ENCODE measurements at places on chromosomes 3 and 15.
A peak's percentile ranks its signal among the peaks of the same experiment; 100 is the strongest.

- no peak for DNase-seq
Observed at GRCh38 chr3:187406927-187407326, 38.7 kb downstream of the RTP4 start.

DNA sequence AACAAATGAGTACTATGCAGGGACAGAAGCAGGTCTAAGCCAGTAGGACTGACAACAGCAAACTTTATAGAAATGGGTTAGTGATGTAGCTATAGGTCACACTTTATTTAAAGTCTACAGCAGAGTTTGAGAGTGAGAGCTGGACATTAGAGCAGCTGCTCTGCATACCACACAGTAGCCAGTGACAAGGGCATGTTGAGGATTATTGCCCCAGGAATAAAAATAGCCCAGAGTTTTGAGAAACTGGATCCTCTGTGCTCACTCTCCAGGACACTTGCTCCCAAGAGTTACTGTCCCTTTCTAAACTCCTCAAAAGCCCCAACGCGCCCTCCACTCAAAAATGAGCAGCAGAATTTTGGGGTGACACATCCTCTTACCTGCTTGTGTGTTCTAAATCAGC is 21.1 kb downstream of the LRTM1 start:
- DNase-seq: no peak

DNA sequence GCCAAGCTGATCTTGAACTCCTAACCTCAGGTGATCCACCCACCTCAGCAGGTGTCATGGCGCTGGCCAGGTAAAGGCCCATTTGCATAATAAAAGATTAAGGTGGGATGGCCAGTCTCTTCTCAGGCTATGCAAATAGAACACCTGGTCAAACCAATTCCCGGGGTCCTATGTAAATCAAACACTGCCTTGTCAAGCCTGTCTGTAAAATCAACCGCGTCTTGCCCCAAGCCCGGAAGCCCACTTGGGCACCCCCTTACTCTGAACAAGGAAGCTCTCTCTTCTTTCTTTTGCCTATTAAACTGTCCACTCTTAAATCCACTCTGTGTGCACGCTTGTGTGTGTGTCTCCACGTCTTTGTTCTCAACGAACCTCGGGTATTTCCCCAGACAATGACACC is 13.0 kb upstream of the POC1A start:
- DNase-seq: no peak

- no peak for DNase-seq
Observed at GRCh38 chr15:49622561-49622960, 1.7 kb downstream of the DTWD1 start.

DNA sequence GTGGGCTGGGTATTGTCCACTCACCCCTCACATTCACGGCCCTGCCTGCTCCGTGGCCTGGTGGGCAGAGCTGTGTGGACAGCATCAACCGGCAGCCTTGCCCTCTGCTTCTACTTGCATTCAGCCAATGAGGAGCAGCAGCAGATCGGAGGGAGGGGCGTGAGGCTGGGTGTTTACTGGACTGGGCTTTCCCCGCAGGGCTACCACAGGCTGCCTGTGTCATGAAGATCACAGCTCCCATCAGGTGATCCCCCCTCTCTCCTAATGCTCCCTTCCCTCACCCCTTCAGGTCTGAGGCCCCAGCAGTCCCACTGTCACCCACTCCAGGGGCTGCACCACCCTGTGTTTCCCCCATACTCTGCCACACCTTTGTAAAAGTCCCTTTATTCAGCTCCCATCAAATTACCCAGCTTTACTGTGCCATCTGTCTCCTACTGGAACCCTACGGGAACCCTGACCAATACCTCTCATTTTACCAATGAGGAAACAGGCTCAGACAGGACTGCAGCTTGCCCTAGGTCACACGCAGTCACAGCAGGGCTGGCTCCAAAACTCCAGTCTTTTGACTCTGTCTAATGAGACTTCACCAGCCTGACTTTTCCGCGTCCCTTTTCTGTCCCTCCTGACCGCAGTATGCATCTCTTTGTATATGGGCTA is 81.1 kb downstream of the MEGF11 start:
- DNase-seq: no peak

- DNase-seq: no peak
Observed at GRCh38 chr3:41288785-41289184, 89.5 kb downstream of the CTNNB1 start.

DNA sequence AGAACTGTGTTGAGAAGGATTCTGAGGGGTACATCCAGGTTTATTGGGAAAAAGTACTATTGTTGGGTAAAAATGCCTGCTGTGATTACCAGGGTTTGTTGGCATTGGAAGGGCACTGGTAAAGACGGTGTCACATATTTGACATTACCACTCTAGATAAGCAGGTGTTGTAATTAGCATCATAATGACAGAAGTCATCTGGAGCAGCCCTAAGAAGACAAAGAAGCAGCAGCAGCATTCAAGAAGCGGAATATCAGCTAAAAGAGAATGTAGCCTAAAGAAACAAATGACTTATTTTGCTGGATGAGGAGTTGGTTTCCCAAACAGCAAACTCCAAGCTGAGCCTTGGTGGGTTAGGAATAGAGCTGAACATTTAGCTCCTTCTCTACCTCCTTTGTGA is 30.5 kb upstream of the ZFAND6 start:
- DNase-seq: no peak

DNA sequence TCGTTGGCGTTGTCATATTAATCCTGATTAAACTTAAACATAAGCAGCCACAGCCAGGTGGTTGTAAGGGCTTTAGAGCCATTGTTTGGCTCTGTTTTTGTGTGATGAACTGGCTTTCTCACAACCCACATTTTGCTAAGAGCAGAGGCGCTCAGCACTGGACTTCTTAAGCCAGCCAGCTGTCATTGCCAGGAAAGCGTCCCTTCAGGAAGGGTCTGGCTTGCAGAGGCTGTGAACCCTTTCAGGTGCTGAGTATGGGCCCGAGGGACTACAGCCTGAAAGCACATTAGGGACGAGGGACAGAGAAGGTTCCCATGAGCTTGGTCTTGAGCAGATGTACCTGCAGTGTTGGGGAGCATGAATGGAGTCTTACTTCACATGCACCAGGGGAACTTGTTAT is 112.3 kb downstream of the CHCHD6 start:
- DNase-seq: no peak

DNA sequence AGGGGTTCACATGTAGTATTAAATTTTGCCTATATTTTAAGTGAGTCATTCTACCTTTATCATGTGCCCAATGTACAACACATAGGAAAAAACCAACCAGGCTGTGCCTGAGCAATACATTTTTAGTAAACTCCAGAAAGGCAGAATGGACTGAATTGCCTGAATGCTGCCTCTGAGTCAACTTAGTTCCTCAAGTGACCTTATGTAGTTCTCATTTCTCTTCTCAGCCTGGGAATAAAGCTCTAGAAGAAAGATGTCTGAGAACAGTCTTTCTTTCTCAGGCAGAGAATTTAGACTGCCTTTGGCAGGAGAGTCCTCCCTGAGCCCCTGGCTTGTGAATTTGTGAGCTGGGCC is 13.0 kb downstream of the ST3GAL6 start:
- no peak for DNase-seq

- DNase-seq: no peak
Observed at GRCh38 chr3:195448205-195448875, 5.5 kb upstream of the ACAP2 start.

DNA sequence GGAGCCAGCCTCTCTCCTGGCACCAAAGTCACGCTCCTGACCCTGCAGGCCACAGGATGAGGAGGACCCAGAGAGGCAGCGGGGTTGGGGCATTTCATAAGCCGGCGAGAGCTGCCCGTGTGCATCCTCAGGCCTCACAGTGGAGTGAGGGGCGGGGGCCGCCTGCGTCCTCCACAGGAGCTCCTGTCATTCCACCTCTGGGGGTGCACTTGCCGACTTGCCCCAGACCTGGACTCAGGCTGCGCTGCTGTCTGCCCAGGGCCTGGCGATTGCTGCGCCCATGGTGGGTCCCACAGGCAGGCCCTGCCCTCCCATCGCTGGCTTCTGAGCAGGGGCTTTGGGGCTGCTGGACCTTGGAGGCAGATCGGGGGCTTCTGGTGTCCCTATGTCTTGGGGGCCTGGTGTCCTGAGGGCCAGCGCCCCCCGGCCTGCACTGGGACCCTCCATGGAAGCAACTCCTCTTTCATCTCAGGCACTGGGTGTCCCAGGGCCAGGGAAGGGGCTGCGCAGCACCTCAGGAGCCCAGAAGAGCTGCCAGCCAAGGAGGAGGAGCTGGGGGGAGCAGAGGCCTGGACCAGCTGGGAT is 184.0 kb downstream of the GOLGA6L6 start:
- DNase-seq: no peak

GRCh38 chr3:14876921-14877333 is 58.2 kb downstream of the FGD5 start:
- no peak for DNase-seq

- no peak for DNase-seq
Observed at GRCh38 chr15:84588053-84588874, 12.5 kb upstream of the ZSCAN2 start.

DNA sequence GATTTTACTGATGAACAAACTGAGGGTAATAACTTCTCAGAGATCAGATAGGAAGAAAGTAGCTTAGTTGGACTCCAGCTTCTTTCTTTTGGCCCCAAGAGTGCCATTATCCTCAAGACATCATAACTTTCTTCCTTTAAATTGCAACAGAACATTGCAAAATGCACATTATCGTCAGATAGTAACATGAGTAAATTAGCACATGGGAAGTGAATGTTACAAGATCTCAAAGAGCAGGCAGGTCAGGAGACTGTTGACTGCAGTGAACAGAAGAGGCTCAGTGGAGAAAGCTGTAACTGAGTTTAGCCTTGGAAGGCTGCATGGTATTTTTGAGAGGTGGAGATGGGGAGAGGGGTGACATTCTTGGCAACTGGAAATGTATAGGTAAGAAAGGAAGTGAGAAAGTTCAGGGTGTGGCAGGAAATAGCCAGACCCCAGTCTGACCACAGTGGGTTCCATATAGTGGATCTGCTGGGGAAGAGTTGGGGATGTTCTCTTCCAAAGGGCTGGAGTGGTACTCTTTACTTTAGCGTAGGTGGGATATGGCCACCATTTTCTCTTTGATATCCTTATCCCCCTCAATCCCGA is 307.7 kb downstream of the RPLP1 start:
- DNase-seq: no peak

GRCh38 chr3:149038322-149038721 is 47.0 kb downstream of the GYG1 start:
- DNase-seq: no peak

- DNase-seq: no peak
Observed at GRCh38 chr3:148309390-148310035, 388.2 kb upstream of the AGTR1 start.

DNA sequence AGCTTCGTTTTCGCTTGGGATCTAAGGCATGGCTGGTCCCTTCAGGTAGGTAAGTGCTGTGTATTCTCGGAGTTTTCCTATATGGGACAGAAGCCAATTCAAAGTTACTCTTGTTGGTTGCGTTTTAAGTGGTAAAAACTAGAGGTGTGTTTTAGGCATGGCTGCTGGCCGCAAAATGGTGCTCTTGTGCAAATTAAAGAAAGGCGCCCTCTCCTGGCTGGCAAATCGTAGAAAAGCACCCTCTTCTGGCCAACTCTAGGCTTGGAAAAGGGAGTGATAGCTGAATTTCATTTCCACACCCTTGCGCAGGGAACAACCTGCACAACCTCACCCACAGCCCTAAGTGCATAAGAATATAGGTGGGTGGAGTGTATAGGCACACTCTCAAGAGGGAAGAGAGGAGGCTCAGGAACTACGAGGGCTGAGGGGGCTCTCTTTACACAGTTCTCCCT is 23.5 kb downstream of the DRD3 start:
- no peak for DNase-seq

GRCh38 chr3:12155828-12156227 is 2.9 kb downstream of the TIMP4 start:
- DNase-seq: no peak

GRCh38 chr3:57803647-57804081 is 47.6 kb downstream of the SLMAP start:
- DNase-seq: peak; percentile 70

GRCh38 chr15:42139596-42139995 is 16.8 kb downstream of the PLA2G4F start:
- no peak for DNase-seq

DNA sequence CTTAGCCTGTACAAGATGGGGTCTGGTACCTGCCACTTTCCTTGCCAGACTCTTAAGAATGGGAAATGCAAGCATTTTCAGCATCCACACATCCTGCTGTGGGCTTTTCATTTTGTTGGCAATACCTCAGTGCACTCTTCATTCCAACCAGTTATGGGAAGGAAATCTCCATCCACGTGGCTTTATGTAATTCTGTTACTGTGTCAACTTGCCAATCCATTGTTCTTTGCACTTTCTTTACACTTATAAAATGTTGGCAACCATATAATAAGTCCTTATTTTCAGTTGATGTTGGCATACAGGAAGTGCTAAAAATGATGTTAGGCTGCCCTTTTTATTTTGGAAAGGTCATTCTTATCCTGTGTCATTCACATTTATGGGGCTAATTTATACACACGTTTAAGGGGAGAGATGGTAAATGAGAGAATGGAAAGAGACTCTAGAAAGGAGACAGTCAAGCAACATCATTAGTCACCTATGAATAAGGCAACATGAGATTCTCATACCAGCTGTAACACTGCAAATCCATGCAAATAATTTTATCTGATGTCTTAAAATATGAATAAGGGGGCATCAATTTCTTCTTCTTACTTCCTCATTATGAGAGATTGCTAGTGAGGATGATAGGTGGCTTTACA is 238.7 kb downstream of the CHST2 start:
- no peak for DNase-seq

DNA sequence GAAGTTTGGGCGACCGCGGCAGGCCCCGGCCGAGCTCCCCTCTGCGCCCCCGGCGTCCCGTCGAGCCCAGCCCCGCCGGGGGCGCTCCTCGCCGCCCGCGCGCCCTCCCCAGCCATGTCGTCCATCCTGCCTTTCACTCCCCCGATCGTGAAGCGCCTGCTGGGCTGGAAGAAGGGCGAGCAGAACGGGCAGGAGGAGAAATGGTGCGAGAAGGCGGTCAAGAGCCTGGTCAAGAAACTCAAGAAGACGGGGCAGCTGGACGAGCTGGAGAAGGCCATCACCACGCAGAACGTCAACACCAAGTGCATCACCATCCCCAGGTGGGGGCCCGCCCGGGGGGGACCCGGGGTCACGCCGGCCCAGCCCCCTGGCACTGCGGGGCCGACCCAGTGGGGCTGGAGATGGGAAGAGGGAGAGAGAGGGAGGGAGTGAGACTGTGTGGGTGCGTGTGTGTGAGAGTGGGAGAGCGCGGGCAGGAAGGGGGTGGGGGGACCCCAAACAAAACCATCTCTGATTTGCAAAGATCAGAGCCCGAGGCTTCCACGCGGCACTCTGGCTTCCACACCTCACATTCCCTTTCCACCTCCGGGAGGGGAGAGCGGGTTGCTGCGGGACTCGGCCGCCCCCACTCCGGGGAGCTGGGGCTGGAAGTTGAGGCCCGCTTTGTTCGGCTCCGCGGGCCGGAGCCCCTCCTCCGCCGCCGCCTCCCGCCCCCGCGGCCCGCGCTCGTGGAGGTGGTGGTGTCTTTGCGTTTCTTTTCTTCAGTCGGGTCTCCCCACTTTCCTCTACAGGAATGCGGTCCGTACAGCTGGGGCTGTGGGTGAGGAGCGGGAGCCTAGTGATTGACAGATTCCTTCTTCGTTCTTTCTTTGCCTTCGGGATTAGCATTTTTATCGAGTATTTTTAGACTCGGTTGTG is 898 bp downstream of the SMAD3 start:
- no peak for DNase-seq

- DNase-seq: no peak
Observed at GRCh38 chr15:28117432-28117990, 18.4 kb upstream of the OCA2 start.
